ENCODE measurements at places on chromosomes 7 and 10.

GRCh38 chr7:121519548-121520521 is 123.7 kb upstream of the FAM3C start:
- DNase-seq: no peak

- DNase-seq: no peak
These were observed 50.2 kb downstream of the MTURN start for GRCh38 chr7:30184791-30185487.

DNA sequence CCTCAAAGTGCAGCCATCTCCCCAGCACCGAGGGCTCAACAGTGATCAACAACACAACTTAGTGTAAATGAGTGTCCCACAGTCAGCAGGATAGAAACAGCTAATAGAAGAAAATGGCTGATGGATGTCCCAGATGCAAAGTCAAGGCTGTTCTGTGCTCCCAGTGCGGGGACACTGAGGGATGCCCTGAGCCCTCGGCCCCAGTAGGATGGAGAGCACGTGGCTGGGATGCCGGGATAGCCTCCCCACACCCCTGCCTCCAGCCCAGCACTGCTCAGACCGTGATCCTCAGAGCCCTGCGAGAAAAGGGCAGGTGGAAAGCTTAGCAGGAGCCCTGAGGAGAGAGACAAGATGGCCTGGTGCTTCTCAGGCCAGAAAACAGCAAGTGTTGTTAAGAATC is 243.9 kb upstream of the TCERG1L start:
- no peak for DNase-seq

DNA sequence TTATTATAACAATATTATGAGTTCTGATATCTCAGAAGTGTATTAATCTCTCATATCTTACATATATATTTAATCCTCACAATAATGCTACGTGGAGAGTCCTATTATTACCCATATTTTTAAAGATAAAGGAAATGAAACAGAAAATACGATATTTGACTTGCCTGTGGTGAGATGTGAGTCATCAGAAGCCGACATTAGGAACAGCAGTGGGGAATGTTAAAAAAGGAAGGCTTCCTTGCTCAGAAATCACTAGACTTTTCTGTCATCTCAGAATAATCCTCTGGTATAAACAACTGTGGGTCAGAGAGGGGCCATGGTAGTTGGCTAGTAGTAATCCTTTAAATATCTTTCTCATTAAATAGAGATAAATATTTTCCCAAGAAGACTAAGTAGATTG is 402.3 kb upstream of the PCDH15 start:
- DNase-seq: no peak

DNA sequence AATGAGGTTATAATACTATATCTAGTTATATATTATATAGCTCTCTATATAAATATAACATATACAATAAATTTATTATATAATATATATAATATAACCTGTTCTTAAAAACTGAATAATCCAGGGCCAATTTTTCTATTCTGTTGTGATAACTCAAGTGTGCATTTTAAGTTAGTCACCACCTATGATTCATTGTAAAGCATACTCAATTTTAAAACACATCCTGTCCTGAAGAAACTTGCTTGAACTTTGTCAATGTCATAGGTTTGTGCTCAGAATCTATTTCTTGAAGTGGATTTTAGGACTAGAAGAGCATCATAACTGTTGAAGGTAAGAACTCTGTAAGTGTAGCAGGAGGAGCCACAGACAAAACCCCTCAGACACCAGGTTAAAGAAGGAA is 1209.8 kb downstream of the REEP3 start:
- no peak for DNase-seq

DNA sequence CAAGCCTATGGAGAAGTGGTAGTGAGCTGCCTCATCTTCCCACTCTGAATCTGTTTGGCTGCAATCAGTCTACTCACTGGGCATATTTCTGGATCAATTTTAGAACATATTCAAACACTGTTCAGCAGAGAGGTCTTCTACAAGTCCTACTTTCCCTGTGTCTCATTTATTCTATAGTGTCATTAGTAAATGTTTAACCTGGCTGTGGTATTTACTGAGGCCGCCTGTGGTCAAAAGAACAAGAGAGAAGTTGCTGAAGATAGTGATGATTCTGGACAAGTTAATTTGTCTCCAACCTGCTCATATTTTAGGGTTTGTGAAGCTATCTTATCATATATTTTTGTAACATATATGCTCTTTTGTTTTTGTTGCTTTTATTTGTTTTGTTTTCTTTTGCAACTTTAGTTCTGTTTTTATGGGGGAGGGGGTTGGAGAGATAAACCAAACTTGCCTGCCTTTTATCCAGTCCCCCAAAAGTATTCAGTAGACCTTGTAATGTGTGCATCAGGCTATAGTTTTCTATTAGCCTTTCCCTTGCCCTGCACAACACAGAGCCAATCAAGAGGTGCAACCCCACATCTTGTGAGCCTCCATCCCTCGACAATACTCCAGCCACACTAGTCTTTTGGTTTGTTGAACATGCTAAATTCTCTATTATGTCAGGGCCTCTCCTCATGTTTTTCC is 362.8 kb upstream of the MBL2 start:
- DNase-seq: no peak

DNA sequence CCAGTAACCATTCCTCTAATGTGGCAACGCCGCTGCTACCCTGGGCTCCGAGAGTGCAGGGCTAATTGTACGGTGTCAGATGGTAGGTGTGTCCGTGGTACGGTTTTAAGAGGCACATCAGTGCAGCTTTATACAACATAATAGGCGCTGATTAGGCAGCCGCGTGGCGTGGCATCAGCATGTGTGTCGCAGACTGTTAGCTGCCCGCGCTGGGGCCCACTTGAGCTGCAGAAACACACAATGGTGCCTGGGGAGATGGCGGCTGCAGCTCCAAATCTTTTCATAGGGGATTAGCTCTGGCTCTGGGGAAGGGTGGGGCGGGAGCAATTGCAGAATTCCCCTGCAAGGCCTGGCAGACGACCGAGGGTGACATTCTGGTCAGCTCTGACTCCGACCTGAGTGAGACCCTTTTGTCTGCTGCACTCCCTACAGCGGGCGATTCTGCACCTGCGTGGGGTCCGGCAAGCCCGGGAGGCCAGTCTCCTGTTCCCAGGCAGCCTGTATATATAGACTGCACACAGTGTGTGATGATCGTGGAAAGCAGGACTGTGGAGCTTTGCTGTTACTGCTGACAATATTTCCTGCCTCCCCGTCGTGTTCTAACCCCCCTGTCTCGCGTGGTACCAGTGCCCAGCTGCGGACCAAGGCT is 722.7 kb upstream of the CELF2 start:
- no peak for DNase-seq

GRCh38 chr7:29274146-29275017 is 79.8 kb downstream of the CHN2 start:
- DNase-seq: no peak

GRCh38 chr7:82081644-82082224 is 311.9 kb upstream of the HGF start:
- DNase-seq: no peak

DNA sequence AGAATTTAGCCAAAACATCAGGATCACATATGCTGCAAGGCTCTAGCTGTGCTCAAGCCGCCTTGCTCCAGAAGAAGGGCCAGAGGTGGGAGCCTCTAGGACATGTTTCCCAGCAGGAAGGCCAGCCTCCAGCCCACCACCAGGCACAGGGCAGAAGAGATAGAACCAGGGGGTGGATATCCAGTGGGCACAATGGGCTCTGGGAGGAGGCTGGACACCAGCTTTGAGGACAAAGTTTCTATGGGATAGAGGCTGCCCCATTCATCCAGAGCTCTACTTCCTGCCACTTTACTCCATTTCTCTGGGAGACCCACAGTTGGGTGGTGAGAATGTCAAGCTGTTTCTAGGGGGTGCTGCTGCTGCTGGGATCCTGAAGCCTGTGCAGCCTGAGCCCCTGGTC is 77.1 kb downstream of the ARHGAP22 start:
- no peak for DNase-seq

- no peak for DNase-seq
These were observed 104.0 kb downstream of the DIP2C start for GRCh38 chr10:585502-585901.

DNA sequence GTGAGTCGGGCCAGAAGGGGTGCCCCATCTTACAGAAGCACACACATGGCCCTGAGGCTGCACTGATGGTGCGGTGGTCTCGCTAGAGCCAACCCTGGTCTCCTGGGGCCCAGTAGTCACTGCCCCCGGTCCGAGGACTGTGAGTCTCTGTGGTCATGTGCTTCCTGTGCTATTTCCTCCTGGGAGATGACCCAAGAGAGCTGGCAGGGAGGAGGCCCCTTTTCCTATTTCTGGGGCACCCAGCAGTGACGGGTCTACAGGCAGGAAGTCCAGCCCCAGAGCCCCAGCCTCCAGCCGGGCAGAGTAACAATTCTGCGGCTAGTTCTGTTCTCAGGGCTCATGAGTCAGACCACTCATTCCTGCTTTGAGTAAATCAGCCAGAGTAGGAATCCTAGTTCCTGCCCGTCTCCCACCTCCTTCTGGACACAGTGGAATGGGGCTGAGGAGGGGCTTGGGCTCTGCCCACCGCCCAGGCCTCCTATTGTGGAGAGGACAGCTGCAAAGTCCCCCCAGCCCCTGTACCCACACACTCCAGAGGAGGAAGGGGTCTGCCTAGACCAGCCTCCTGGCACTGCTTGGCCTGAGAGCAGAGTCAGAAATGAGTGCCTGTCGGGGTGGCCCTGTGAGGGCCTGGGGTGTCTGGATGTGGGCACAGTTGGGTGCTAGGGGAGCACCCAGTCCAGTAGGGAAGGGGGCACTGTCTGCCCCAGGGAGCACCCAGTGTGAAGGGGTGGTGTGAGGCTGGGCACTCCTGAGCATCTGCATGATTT is 80.5 kb upstream of the PPIF start:
- DNase-seq: no peak

GRCh38 chr10:102421757-102422512 is 1.3 kb downstream of the FBXL15 start:
- no peak for DNase-seq

DNA sequence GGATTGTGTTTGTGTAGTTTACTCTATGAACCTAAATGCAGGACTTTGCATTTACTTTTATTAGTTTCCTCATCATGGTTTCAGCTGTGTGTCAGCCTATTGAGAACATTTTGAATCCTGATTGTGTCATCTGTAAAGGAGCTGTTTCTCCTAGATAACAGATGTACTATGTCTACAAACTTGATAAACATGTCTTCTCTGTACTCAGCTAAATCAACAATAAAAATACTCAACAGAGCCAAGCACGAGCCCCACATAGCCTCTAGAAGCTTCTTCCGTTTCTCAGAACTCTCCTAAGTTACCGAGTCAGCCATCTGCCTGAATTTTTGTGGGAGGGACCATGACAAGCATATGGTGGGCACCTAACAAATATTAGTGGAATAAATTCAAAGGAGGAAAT is 234.7 kb downstream of the SKAP2 start:
- no peak for DNase-seq

- no peak for DNase-seq
These were observed 26.3 kb upstream of the CCDC7 start for GRCh38 chr10:32419615-32420014.

GRCh38 chr10:4332764-4333458 is 493.1 kb upstream of the AKR1E2 start:
- no peak for DNase-seq

- no peak for DNase-seq
These were observed 17.0 kb downstream of the PRSS2 start for GRCh38 chr7:142787783-142788182.
